AG04449 (cell line): ENCODE measurements at places on chromosomes 6 and 20.

DNA sequence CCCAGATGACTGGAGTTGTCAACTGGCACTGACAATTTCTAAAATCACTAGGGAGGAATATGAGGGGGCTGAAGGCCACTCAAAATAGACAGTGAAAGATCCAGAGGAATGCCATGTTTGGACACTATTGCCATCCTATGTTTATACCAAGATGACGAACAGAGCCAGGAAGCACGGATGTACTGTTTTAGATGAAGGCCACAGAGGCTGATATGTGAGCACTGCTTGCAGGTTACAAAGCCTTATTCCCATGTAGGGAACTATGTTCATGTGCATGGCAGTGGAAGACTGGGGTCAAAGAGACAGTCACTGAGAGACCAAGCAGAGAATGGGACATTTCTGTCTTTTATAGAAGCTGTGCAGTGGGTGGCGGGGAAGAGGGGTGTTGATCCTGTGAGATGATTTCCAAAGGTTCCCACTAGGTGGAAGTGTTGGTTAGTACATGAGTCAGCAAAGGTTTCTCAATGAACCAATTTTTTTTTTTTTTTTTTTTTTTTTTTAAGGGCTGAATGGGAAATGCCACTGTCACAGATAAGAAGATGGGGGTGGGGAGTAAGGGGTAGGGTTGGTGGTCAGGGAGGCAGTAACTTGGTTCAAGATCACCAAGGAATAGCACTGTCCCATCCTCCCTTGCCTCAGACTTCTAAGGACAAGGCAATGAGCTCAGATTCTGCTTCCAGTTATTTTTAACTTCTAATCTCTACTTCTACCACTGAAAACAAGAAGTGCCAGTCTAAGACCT is 46.7 kb upstream of the MOCS1 start:
- DNase-seq: no peak

DNA sequence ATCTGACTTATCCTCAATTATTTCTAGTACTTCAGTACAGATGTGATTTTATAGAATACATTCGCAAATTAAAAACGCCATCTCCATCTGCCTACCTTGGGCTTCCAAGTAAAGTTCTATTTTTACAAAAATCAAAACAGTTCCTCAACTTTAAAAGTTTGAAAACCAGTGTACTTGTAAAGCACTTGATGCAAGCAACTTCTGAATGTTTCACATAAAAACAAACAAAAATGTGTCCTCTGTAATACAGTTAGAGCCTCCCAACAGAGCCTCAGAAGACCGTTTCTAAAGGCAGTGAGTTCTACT is 384 bp upstream of the MANEA start:
- DNase-seq: no peak

DNA sequence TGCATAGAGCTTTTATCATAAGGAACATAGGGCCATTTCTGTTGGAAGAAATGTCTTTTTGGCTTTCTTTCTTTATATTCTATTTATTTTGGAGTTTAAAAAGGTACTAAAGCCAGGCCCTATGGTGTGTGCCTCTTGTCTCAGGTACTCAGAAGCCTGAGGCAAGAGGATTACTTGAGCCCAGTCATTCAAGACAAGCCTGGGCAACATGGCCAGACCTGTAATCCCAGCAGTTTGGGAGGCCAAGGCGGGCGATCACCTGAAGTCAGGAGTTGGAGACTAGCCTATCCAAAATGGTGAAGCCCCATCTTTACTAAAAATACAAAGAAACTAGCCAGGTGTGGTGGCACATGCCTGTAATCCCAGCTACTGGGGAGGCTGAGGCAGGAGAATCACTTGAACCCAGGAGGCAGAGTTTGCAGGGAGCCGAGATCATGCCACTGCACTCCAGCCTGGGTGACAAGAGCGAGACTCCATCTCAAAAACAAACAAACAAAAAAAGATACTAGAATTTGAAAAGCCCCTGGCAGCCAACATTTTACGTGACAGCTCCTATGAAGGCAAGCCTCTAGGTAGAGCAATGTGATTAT is 80.0 kb downstream of the CBFA2T2 start:
- DNase-seq: no peak

GRCh38 chr6:130843575-130844320 is 16.5 kb downstream of the SMLR1 start:
- DNase-seq: no peak

- no peak for DNase-seq
These were observed 1008.3 kb downstream of the KIF16B start for GRCh38 chr20:15564981-15565380.

- no peak for DNase-seq
These were observed 36.6 kb upstream of the HDAC2 start for GRCh38 chr6:114007516-114007915.

GRCh38 chr6:43481075-43481474 is 3.7 kb downstream of the TJAP1 start:
- no peak for DNase-seq

- no peak for DNase-seq
These were observed 83.2 kb upstream of the OGFRL1 start for GRCh38 chr6:71205336-71205956.

GRCh38 chr6:156657296-156657695 is 119.9 kb upstream of the ARID1B start:
- no peak for DNase-seq
